ENCODE measurements at places on chromosomes 4 and X.

- no peak for DNase-seq
Observed at GRCh38 chr4:125370478-125370877, 55.7 kb downstream of the FAT4 start.

DNA sequence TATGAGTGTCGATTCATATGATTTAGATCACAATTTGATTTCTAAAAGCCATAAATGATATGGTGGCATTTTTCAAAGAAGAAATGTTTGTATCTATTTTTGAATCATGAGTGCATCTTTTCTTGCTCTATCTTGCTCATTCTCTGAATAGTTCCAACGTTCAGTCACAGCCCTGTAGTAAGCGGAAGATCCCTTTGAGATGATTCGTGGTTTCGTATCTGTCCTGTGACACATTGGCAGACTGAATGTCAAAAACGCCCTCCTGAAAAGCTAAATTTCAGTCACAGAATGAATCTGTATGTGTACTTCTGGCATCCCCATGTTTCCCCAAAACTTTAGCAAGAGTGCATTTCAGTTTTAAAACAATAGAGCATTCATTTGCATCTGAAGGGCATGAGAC, 1066.9 kb upstream of the TENM3 start:
- peak; percentile 1 for DNase-seq

GRCh38 chr4:180808862-180809261, 1434.3 kb upstream of the TENM3 start:
- no peak for DNase-seq

DNA sequence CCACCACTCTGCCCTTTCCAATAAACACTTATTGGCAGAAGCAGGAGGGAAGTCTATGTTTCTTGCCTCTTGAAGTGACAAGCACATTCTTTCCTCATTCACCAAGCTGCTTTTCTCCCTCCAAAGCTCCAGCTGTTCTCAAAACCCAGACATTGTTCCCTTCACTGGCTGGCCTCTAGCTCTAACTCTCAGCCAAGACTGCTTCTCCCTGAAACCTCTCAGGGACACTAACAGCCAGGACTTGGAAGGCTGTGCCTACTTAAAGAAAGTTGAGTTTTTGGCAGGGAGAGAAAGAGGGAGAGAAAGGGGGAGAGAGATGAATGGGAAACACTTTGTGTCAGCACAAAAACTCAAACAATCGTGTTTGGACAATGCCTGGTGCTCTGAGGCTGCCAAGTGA, 99.5 kb downstream of the COX18 start:
- DNase-seq = no peak

- no peak for DNase-seq
Observed at GRCh38 chr4:158970812-158971211, 132.1 kb upstream of the RAPGEF2 start.

GRCh38 chrX:7614616-7615015, 228.4 kb upstream of the VCX start:
- DNase-seq = no peak
